ENCODE measurements at places on chromosomes 7 and 10. TPM values are rescaled to one million over a fixed set of nuclear protein-coding genes. Genes with fewer than 3 reads are reported as not detected.

The VSIR gene
- total RNA-seq = 32.5 TPM

The AKR1C2 gene
- 0.18 TPM for total RNA-seq

DNA sequence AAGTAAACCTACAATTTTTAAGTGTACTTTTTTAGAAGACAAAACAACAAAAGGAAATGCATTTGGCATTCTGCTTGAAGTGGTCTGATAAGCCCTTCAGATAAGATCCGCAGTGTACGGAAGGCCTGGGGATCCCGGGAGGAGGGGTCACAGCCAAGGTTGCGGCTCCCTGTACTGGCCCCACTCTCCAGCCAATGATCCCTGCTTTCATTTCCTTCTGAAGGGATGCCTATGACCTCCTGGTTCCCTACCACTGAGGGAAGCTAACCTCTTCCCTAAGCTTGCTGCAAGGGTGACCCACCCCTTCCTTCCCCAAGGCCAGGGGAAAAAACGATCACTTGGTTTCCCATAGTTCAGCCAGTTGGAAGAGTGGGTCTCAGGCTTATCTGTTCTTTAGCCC lies 5.3 kb downstream of the DENND2A start:
- H3K36me3 ChIP-seq = peaks cover 4% of the 10 kb centered on the region
- H3K4me3 ChIP-seq = no peak overlapping the region
- H3K27me3 ChIP-seq = no peaks in the 10 kb centered on the region
- H3K27ac ChIP-seq = no peak overlapping the region
- H3K4me1 ChIP-seq = peaks cover 36% of the 10 kb centered on the region
- no peak for DNase-seq

DNA sequence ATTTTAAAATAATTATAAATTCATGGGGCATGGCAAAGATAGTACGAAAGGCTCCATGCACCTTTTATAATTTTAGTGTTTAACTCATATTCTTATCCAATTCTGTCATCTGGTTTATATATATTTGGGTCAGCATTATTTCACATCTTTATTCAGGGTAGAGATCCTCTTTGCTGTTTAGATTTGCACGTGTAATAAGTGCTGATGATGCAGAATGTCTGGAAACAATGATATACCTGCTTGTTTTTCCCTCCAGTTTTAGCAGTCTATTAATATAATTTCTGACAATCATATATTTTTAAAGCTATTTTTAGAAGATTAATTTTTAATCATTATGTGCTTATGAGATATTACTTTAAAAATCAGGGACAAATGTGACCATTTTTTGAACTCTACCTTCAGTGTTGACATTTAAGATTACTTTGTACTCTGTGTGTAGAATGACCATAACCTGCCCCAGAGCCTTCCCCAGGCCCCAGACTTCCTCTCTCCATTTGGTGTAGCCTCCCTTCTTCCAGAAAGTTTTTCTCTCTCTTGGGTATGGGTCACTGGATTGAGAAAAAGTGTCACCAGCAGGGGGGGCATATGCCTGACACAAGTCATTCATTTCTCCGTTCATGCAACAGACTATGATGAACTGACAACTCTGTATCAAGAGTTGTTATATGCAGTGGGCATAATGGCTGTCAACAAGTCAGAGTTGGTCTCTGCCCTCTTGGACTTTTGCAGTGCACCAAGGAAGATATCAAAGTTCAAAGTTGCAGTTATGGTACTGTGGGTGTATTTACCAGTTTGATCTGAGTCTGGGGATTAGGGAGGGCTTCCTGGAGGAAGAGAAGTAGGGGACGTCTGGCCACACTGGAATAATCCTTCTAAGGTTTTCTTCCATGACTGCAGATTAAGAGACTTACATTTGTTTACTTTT lies 192.6 kb upstream of the CCDC6 start:
- H3K4me3 ChIP-seq = no peak overlapping the region
- no peaks in the 10 kb centered on the region for H3K27me3 ChIP-seq
- no peak for DNase-seq
- no peak overlapping the region for H3K27ac ChIP-seq

DNA sequence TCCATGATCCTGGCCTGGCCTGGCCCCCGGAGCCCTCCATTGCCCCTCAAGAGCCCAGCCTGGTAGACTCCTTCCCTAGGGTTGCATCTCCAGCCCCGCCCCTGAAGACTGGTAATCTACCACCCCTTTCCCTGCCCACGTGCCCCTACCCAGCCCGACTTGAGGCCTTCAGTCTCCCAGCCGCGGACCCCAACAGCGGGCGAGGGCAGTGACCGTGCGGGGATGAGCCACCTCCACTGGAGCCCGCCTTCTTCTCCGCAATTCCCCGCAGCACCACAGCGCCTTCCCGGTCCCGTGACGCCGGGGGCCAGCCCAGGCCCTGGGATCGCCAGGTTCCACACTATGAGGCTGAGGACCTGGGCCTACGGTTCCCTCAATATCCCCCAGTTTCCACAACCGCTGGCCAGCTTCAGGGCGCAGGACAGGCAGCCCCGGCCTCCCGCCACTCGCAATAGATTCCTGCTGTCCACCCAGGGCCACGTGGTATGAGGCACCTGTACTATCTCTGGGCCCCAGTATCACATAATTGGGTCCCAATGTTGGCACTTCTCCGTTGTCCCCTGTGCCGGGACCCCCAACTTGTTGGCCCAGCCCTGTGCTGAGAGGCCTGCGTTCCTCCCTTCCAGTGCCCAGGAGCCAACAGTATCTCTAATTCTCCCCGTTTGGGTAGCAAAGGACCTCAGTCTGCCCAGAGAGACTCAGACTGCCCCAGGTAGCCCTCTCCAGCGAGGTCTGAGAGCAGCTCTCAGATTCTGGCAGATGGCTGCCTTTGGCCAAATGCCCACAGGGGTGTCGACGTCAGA lies 1.1 kb upstream of the GPRIN2 start:
- DNase-seq = peak; percentile 55
- peaks cover 5% of the 10 kb centered on the region for H3K4me1 ChIP-seq
- H3K4me3 ChIP-seq = no peak overlapping the region

- peaks cover 16% of the 10 kb centered on the region for H3K4me1 ChIP-seq
- no peak overlapping the region for H3K27ac ChIP-seq
- no peak overlapping the region for H3K4me3 ChIP-seq
- no peaks in the 10 kb centered on the region for H3K27me3 ChIP-seq
- no peaks in the 10 kb centered on the region for H3K36me3 ChIP-seq
- no peak for DNase-seq
Measured at GRCh38 chr10:97547271-97547600, 25.3 kb upstream of the ANKRD2 start.

Data from SJSA1 (cell line).